ENCODE measurements at places on chromosomes 12 and 14.

DNA sequence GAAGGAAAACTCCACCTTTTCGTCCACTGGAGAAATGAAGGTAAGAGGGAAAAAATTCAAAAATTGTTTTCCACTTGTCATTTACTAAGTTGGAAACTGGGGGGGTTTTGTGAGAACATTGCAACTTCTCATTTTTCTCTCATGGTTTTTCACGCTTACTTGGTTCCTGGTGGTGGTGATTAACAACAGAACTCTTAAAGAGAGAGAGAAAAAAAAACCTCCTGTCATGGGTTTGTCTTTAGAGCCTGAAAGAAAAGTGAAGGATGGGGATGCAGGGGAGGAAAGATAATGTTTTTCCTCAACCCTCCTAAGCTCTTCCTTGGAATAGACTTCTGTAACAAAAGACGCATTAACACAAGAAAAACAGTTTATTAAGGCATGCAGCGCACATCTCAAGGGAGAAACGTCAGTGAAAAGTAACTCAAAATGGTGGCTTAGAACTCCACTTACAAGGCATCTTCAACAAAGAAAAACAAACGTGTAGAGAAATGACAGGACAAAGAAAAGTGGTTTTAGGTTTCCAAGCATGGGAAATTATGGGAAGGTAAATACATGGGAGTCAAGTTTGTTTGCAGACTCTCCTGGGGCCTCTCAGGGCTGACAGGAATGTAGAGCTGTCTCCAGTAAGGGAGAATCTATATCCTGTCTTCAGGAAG is 81.9 kb upstream of the ATF7IP start:
- no peak for DNase-seq

GRCh38 chr14:75084513-75084912 is 15.1 kb downstream of the ZC2HC1C start:
- DNase-seq = no peak

DNA sequence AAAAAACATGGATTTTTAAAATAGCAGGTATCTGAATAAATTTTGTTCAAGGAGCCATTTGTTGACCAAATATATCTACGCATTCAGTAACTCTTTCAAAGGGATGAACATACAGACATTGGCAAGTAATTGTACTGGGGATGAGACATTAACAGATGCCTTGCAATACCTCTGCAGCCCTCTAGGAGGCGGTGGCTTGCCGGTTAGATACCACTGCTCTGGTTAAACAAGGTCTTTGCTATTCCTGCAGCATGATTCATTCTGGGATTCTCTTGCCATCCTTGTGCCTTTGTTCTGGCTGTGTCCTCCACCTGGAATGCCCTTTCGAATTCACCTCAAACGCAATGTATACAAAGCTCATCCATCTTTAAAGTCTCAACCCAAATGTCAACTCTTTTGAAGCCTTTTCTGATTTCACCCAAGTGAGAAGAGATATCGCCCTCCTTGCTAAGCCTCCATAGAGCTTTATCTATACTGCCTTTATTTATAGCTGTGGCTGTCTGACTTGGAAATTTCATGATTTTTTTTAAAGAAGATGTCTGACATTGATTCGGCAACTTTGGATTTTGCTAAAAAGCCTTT is 131.0 kb upstream of the SRRM4 start:
- no peak for DNase-seq

- DNase-seq = no peak
Observed at GRCh38 chr12:22408610-22409376, 74.3 kb upstream of the ST8SIA1 start.

- no peak for DNase-seq
Observed at GRCh38 chr12:80373666-80374065, 70.4 kb upstream of the PTPRQ start.

DNA sequence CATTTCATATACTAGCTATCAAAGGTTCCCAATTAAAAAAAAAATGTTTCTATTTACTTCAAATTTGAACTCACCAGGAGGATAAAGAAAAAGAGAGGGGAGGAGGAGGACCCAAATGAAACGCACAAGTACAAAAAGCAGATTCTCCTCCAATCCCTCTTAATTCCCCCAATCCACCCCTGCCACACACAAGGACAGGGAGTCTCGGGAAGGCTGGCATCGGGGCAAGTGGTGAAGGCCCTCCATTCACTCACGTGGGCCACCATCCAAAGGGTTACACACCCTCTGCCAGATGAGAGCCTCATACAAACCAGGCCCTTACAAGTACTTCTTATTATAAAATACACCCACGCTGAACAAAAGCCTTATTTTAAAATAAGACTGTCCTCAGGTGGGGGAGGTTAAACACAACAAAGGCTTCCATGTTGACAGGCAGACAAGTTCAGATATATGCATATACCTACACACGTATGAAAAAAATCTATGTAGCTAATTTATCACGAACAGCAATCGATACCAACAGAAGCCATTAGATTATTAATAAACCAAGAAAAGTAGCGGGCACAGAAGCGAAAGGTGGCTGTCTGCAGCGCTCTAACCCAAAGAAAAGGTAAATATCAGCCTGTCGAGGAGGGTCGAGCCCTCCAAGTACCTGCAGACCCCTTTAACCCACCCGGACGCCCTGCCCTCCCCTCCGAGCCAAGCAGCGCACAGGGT is 1.5 kb downstream of the ATP2B1 start:
- DNase-seq = no peak

GRCh38 chr12:107091989-107092641 is 1.2 kb downstream of the CRY1 start:
- DNase-seq = no peak

DNA sequence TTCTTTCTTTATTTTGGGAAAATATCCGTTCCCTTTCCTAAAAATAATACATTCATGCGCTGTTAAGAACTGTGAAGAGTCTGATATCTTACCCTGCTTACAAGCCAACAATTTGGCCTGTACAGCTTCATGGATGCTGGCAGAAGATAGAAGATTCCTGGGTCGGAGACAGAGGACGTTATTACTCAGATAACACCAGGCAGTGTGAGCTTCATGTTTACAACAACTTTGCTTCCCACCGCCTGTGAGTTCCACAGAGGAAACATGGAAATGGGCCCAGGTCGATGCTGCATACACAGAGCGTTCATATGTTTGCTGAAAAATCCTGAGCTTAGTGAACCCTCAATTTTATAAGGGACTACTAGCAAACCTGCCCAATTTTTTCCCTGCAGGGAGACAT is 705.6 kb upstream of the SEL1L start:
- DNase-seq = no peak

- no peak for DNase-seq
Observed at GRCh38 chr12:4860741-4861140, 49.0 kb upstream of the KCNA1 start.

DNA sequence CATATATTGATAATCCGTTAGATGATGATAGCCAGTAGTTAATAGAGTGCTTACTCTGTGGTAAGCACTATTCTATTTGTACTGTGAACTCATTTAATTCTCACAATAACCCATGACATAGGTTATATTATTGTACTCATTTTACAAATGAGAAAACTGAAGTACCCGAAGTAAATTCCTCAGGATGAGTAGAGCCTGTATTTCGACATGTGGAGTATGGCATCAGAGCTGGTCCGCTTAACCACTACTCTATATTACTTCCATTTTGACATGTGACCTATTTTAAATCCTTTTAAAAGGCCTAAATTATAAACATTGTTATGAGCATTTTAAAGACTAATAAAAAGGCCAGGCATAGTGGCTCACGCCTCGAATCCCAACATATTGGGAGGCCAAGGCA is 8.0 kb upstream of the RAP1B start:
- DNase-seq = no peak

DNA sequence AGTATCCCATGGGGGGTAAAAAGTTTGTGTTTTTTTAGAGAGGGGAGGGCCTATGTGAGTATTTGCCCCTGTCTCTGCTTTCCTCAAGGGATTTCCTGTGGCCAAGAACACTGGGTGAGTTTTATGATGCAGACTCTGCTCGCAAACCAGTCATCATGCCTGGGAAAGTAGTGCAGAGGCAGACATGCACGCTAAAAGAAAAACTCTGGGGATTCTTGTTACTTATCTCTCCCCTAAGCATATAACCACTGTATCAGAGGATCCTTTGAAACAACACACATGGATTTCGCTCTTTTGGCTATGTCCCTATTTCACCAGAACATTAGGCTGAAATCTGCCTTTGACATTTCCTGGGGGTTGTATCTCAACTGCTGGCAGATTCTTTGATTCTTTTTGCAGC is 1845.8 kb upstream of the SEL1L start:
- no peak for DNase-seq

- DNase-seq = no peak
Observed at GRCh38 chr12:120462099-120462640, 7.4 kb downstream of the SRSF9 start.

GRCh38 chr12:70366581-70367257 is 629 bp downstream of the KCNMB4 start:
- DNase-seq = no peak

GRCh38 chr12:122836027-122836921 is 1.0 kb downstream of the HIP1R start:
- no peak for DNase-seq

DNA sequence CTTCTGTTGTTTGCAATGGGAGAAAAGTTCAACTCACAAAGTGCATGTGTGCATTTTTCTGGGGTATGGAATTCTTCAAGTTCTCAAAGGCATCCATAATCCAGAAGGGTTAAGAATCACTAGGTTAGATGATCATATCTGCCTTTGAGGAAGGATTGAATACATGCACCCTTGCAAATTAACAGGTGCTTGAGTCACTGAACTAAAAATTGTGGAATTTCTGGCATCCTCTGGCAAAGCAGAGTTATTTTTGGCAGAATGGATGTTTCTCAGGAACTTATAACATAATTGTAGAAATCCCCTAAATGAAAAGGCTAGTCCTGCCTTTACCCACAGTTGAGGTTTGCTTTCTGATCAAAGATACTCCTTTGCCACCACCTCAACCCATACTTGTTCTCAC is 136.5 kb upstream of the DYRK2 start:
- no peak for DNase-seq

DNA sequence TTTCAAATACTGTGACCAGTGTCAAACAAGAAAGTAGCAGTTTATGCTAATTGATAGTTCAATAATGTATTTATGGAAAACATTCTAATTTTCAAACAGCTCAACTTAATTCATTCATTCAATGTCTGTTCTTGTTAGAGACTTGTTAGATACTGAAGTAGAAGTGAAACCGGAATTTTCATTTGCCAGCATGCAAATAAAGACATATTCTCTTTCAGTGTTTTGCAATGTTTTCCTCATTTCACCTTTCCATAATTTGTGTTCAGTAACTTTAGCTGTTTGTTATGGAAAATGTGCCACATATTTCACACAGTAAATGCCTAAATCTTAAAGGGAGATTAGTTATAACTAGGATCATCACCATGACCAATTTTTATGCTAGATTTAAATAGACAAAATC is 21.2 kb downstream of the TAS2R50 start:
- DNase-seq = no peak

- DNase-seq = peak; percentile 7
Observed at GRCh38 chr12:79689477-79690141, 1.2 kb downstream of the PAWR start.

DNA sequence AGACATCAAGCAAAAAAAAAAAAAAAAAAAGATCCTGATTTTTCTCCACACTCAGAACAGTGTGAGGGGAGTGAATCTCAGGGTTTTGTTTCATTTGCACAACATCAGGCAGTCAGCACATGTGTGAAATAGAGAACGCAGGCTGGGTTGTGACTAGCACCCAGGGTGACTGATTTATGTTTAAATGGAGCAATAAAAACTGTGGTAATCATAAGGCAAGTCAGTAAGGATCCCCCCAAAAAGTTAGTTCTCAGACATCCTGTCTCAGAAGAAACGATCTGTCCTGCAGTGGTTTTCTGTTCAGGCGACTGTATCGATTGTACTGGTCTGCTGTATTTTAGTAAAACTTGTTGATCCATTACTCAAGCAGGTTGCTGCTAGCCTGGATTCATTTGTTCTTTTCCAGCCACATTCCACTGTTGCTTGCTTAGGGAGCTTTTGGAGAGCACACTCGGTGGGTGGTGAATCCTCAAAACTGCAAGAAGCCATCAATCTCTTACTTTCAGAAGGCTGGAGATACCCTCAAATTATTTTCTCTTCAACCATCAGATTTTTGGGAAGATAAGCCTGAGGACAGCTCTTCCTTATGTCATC is 107.1 kb downstream of the DACT1 start:
- no peak for DNase-seq

DNA sequence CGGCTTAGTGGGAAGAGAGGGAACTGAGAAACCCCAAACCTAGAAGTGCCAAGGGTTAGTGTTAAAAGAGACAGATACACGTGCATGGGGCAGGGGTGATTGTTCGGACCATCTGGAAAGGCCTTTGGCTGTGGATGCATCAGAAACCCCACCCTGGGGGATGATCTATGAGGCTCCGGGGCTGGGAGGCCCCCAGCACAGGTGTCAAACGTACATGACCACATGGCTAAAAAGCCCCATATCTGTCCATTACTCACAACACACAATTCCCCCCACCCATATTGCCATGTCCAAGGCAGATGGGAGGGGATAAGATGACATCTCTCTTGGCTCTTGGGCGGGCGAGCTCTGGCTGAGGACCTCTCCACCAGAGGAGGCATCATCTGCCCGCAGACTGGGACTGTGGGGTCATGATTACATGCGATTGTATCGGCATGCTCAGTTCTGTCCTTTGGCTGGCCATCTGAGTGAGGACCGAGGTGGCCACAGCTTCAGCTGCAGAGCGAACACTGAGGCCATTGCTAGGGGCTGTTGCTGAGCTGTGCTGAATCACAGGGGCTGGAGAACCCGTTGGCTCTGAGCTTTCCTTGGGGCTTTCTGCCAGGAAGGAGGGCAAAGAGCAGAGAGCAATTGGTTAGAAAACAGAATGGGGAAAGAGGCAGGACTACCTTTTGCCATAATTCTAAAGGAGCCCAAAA is 9.6 kb upstream of the NPFF start:
- DNase-seq = no peak

DNA sequence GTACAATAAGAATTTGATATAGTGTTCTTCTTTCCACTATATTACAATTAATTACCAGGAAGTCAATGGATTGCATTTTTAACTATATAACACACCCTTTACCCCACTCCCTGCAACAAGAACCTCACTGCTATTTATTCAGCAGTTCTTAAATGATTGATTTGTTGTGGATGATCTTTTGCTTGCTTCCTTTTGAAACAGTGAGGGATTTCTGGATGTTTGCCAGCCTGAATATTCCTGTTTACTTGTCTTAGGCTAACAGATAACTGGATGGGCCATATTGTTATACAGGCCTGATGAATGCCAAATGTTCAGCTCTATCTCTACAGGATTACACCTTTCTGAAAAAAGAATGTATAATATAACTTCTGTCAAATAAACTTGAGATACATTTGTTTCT is 497.6 kb downstream of the APAF1 start:
- no peak for DNase-seq
